ENCODE measurements at places on chromosomes 5 and 9.

GRCh38 chr9:14531341-14532269 lies 161.6 kb downstream of the ZDHHC21 start:
- DNase-seq = no peak

GRCh38 chr9:114539701-114540380 lies 34.6 kb upstream of the WHRN start:
- DNase-seq = no peak

- DNase-seq = no peak
These were observed 176.1 kb upstream of the RASEF start for GRCh38 chr9:83238871-83239640.

DNA sequence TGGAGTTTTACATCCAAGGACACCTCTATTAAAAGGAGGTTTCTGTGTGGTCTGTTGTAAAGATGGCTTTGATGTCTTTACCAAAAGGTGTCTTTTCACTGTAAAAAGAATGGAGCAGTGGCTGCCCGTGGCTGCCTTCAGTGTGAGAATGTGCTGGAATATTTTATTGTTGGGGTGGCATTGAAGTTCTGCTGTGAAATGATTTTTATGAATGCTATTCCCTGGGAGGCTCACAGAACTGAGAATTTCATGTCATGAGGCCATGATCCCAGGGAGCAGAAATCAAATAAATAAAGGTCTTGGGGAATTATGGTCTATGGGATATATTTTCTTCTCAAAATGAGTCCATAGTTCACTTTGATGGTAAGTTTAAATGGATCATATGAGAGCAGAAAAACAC lies 425.2 kb upstream of the ZNF608 start:
- DNase-seq = no peak

GRCh38 chr9:116939614-116940013 lies 252.5 kb downstream of the TRIM32 start:
- DNase-seq = no peak

DNA sequence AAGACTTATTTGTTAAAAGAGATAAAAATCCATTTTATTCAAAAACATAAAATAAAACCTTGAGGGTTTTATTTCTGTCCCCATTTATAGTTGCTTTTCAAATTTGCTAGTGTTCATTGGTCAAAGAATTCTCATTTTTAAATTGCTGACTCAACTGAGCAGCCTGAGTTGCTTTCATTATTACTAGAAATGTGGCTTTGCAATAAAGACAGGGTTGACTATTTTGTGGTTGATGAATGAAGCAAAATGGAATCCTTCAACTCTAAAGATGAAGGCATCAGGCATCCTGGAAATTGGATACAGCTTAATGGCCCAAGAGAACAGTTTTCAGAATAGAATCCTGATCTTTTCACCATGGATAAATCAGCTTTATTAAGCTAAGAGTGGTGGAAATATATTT lies 23.9 kb upstream of the PPP3R2 start:
- DNase-seq = no peak

GRCh38 chr5:30103052-30103451 lies 1090.4 kb upstream of the CDH6 start:
- no peak for DNase-seq

DNA sequence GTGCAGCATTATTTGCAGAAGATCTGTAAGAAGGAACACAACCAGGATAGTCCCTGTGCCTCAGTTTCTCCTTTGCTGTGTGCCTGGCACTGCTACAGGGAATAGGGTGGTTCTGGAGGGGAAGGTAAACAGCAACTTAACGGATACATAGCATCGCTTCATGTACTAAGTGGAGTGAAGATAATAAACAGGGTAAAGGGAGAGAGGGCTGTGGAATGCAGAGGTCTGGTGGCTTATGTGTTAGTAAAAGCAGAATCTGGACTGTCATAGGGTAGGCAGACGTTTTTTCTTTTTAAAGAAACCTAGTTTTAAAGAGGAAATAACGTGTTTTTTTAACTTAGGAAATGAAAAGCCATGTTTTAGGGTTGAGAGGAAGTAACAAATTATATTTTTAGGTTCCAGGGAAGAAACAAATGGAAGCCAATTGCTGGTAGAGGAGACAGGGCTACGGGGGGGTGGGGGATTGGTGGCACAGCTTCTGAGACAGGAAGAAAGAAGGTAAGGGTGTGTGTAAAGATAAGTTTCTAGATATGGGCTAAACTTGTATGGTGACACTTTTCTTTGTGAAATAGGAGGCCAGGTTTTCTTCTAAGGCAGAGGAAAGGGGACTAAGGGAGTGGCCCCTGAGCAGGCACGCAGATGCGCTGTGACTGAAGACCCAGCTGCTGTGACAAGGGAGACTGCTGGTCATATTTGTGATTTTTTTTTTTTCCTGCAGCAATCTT lies 1.3 kb downstream of the GNG10 start:
- DNase-seq = peak; percentile 22

DNA sequence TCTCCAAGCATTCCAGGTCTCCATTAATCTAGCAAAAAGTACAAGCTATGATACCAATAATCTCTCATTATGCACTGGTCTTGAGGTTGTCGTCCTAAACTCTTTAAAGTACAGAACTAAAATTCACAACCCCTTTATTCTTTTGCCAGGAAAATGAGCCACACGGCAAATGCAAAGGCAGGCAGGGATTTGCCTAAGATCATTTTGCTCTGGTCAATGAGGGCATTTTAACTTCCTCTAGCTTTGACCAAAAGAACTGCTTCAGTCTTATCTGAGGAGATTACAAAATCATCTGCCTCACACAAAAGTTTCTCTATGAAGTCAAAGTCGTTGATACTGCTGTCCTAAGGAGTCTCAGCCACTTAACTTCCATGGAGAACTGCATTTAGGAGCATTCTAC lies 51.8 kb downstream of the EPB41L4B start:
- DNase-seq = no peak

DNA sequence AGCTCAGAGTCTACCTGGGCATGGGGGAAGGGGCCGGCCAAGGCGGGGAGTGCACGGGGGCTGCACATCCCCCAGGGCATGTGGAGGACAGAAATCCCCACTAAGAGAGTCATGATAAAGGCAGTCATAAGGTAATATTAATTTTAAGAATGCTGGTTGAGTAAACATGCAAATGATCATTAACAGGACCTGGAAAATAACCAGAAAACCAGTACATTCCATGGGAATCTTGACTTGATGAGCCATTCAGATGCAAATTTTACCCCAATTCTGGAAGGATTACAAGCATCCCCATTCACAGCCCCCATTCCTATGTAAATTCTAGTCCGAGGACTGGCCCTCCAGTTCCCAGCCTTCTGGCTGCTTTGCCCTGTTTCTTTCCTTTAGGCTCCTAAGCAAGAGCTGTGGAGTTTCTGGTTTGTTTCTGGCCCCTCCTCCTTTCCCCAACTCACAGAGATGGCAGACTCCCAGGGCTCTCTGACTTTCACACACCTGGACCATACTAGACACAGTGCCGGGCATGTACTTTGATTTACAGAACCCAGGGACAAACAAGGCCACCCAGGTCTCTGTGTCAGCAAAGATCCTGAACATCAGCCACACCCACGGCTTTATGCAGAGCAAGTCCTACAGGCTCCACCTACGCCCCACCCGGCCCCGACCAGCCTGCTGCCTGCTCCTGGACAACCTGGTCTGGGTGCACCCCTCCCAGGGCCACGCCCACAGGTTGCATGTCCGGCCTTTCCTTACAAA lies 62.7 kb downstream of the SEMA4D start:
- no peak for DNase-seq

DNA sequence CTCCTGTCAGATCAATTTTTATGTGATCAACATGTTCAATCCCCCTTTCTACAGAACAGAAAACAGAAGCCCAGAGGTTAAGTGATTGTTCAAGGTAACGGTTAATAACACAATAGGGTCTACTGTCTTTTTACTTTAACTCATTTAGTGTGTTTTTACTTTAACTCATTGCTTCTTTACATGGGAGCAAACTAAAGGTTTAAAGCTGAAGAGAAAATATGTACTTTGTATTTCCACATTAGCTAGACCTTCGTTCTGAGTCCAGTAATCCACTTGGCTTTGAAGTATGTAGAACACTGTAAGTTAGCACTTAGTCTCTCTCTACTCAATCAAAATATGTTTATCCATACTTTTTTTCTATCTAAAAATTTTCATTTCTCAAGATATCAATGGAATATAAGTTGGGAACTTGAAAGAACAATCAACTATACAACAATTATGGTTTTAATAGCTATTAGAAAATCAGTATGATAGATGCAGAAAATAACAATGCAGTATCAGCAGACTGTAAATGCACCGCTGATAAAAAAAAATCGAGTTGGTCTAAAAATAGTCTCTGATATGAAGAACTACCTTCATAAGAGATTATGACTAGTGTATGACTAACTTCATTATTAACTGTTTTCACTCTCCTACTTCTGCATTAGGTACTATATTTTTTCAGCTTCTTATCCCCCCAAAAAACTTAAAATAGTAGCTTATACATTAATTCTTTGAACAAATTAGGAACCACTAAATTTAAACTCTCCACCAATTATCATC lies 20.6 kb downstream of the PGGT1B start:
- DNase-seq = no peak

DNA sequence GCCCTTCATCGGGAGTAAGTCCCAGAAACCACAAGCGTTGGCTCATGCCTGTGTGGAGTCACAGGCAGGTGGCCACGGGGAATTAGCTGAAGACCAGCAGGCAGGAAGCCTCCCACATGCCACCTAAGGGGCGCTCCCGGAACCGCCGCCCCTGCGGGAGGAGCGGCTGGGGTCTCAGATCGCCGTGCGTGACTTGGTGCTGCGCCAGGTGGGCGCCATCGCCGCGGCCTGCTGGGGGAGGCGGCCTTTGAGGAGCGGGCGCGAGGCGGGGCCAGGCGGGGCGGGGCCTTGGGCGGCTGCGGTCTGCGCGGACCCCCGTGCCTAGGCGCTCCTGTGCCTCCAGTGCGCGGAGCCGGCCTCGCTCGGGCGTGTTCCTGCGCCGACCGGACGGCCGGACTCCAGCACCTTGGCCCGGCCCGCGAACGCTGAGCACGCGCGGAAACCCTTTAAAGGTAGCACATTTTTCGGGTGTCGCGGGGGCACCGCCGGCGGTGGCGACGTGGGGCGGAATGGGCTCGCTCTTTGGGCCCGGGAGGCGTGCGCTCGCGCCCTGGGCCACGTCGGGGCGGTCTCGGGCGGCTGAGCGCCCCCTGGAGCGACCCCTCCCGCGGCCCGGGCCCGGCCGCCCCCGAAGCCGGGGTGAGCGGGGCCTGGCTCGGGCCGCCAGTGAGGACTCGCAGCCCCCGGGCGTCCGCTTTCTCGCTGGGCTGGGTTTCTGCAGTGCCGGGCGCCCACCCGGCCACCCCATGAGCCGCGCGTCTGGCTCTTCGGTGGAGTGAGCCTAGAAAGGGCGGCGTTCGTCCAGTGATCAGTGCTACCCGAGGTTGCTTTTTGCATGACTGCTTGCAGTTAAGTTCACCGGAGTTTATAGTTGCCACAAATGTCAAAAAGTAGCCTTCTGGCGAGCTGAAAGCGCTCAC lies 24.5 kb downstream of the LECT2 start:
- DNase-seq = no peak

DNA sequence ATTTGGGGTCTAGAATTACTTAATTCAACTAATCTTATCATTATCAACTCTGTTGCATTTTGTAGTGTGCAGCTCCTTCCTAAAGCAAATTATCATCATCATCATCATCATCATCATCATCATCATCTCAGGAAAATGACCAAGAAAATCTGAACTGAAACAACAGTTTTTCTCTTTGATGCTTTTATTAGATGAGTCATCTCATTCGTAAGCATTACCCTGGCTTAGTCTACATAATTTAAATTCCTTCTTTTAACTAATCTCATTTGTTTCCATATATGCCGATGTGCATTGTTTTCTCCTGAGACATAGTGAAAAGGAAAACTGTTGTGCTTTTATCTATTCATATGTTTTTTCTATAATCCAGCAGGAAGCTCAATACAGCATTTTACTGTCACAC lies 173.0 kb upstream of the PDE4D start:
- DNase-seq = no peak

GRCh38 chr9:27835746-27836145 lies 262.5 kb upstream of the C9orf72 start:
- DNase-seq = no peak

DNA sequence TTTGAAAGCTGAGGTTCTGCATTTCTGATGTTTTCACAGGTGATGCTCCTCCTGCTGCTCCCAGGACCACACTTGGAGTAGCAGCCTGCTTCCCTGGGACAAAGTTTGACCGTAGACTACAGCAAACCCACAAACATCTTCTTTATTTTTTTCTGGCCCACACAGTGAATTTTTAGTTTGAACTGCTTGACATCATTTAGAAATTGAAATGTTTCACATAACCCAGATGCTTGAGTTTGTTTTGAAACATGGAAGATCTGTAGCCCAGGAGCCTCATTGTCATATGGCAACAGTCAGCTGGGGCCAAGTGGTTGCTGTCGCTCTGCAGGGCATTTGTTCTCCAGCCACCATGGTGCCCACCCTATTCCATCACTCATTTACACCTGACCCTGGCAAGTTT lies 8.4 kb downstream of the SH3TC2 start:
- DNase-seq = no peak

Measured in K562 (cell line).